Activated CD4-positive, CD25-positive, alpha-beta regulatory T cell treated with anti-CD3 and anti-CD28 coated beads, Interleukin-2, amount 50 U/mL, for 16 hours (primary cell): ENCODE measurements at places on chromosomes 13 and 19.
A peak's percentile ranks its signal among the peaks of the same experiment; 100 is the strongest.

DNA sequence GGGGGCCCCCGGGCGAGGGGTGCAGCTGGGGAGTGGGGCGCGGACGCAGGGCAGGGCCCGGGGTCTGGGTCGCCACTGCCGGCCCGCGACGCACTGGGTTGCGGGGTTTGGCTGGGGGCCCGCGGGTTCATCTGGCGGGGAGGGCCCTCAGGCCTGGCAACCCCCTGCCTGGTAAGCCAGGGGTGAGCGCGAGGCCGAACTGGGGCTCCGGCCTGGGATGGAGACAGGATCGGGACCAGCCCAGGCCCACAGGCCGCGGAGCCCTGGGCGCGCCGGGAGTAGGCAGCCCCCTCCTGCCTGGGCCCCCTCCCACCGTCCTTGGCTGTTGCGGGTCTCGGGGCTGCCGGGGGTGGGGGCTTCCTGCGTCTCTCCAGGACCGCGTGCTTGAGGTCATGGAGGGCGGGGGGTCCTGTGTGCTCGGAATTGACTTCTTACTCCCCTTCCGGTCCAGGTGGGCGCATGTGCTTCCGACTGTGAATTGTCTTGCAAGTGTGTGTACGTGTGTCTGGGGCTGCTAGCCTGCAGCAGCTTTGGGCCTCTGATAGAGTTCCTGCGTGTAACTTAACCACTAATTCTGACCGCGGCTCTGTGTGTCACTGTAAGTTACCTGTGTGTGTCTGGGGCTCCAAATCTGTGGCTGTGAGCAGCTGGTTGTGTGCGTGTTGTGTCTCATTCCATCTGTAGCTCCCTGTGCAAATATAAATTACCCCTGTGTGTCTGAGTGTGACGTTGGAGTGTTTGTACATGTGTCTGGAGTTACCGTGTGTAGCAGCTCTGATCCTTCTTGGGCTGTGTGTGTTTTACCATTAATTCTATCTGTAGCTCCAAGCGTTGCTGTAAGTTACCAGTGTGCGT is 751 bp downstream of the GRAMD1A start:
- peak; percentile 38 for DNase-seq

DNA sequence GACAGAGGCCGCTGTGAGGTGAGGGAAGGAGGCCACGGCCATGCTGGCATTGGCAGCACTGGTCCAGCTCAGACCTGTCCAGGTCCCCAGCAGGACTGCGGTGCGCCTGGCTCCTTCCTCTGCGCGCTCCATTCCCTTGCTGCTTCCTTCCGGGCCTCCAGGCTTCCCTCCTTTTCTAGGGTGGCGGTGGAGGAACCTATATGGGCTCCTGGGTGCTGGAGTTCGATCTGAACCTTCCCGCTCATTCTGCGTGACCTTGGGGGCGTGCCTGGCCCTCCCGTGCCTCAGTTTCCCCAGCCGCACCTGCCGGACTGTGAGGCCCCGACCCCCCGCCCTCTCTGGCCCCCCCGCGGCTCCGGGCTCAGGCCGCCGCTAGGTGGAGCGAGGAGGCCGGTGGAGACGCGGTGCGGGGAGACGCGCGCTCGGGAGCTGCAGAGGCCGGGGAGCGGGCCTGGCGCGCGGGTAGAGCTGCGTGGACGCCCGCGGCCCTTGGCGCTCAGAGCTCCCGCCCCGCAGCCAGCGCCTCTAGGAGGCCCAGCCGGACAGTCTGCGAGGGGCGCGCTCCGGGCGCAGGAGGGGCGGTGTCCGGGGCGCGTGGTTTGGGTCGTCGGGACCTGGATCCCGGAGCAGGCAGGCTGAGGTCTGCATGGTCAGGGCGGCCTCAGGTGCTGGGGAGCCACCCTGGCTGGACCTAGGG is 29.9 kb downstream of the EFNA2 start:
- no peak for DNase-seq

- DNase-seq, result no peak
Observed at GRCh38 chr19:50745221-50745620, 22.1 kb downstream of the CLEC11A start.

DNA sequence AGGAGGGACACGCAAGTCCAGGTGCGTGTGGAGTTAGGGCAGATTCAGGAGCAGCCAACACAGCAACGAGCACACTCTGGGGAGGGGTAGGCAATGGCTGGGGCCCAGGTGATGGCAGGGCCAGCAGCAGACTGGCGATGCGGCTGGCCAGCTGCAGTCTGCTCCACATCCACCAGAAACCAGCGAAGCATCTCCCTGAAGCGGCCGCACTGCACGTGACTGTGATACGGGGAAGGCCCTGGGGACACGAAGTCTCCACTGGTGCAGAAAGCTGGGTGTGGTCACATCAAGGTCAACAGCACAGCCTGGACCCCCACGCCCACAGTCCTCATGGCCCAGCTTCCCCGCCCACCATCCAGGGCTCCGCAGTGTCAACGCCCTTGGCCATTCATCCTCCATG is 21.3 kb upstream of the EPHX3 start:
- no peak for DNase-seq

GRCh38 chr19:10372690-10373089 is 7.7 kb downstream of the TYK2 start:
- DNase-seq, result no peak

- no peak for DNase-seq
Observed at GRCh38 chr19:10238172-10238783, 7.1 kb upstream of the S1PR2 start.

DNA sequence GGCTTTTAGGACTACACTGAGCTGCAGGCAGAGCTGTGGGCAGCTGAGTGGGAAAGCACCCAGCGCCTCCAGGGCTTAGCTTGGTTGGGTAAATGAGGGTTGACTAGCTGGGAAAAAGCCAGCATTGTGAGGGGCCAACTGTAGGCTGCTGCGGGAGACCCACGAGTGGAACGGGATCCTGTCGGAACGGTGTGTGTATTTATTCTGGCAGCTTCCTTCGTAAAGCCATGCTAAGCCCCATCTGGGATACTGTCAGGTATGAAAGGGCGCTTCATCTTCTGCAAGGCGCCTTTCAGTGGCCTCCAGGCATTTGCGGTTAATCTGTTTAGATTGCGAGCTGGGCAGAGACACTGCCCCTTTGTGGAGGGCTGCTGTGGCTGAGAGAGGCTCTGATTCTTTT is 39.5 kb upstream of the CNMD start:
- no peak for DNase-seq

GRCh38 chr19:41376998-41377365 is 649 bp downstream of the TMEM91 start:
- no peak for DNase-seq

GRCh38 chr13:59458908-59459579 is 704.7 kb downstream of the DIAPH3 start:
- no peak for DNase-seq

DNA sequence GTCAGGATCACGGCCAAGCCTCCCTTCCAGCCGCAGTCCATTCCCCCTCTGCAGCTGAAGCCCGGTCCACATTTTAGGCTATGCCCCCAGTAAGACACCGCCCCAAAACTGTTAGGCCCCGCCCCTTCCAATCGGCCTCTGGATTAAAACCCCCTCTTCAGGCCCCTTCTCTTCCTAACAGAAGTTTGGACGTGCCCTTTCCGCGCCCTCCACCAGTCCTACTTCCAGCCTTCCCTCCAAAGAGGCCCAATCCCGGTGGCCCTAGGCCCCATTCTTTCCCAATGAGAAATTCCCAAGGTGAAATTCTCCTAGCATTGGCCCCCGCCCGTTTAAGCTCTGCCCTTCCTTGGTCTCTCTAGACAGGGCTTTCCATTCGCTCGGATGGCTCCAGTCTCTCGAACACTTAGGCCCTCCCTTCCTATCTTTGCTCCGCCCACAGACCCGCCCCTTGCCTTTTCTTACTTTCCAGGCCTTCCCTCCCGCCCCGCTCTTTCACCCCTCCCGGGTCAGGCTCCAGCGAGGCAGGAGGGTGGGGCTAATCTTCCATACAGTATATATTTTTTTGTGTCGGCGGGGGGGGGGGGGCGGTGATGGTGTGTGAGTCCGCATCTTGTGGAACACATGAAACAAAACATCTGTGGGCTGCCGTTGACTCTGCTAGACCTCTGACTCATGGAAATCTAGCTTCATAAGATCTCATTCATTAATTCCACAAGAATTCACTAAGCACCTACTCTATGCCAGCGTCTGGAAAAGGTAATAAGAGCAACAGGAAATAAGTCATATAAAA is 13.6 kb downstream of the LTBP4 start:
- DNase-seq, result peak; percentile 83

- DNase-seq, result no peak
Observed at GRCh38 chr13:98751861-98752466, 508 bp downstream of the SLC15A1 start.

DNA sequence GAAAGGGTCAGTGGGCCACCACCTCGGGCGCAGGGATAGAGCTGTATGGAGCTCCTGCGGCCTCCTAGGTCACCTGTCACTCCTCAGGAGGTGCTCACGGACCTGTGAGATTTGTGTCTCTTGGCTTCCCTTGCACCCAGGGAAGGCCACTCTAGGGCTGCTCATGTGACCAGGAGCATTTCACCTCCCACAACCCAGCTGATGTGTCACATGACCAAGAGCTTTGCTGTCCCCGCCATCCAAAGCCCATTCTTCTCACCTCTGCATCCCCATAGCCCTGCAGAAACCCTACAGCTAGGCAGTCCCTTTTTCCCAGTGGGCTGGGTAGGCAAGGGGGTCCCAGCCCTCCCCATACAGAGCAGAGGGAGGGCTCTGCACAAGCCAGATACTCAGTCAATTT is 51.2 kb downstream of the TSHZ3 start:
- DNase-seq, result no peak
